Activated CD8-positive, alpha-beta memory T cell treated with anti-CD3 and anti-CD28 coated beads, Interleukin-2, amount 50 U/mL, for 48 hours (primary cell): ENCODE measurements at places on chromosomes 7 and 10.

GRCh38 chr10:89846281-89846630, 144.9 kb downstream of the KIF20B start:
- no peak for DNase-seq

DNA sequence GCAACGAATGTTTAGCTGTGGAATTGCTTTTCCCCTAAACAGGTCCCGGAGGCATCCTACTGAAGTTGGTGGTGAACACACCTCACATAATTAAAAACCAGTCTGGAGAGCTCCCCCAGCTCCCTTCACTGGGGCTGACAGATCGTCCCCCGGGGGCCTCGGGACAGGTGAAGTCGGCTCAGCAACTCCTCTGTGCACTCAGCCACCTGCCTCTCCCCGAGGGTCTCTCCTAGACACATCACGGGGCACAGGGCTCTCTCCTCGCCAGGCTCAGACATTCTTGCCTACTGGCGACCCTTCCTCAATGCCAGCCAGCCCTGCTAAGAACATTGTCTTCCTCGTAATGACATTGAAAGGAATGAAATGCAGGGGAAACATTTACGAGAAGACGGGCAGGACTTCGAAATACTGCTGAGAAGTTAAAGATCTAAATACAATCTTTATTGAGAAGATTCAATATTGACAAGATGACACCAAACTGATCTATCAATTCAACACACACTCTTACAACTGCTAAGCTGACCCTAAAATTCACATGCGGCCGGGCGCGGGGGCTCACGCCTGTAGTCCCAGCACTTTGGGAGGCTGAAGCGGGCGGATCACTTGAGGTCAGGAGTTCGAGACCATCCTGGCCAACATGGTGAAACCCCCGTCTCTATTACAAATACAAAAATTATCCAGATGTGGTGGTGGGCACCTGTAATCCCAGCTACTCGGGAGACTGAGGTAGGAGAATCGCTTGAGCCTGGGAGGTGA, 88.1 kb upstream of the DNAAF5 start:
- DNase-seq: no peak

GRCh38 chr10:112643600-112644264, 196.7 kb downstream of the VTI1A start:
- DNase-seq: no peak

DNA sequence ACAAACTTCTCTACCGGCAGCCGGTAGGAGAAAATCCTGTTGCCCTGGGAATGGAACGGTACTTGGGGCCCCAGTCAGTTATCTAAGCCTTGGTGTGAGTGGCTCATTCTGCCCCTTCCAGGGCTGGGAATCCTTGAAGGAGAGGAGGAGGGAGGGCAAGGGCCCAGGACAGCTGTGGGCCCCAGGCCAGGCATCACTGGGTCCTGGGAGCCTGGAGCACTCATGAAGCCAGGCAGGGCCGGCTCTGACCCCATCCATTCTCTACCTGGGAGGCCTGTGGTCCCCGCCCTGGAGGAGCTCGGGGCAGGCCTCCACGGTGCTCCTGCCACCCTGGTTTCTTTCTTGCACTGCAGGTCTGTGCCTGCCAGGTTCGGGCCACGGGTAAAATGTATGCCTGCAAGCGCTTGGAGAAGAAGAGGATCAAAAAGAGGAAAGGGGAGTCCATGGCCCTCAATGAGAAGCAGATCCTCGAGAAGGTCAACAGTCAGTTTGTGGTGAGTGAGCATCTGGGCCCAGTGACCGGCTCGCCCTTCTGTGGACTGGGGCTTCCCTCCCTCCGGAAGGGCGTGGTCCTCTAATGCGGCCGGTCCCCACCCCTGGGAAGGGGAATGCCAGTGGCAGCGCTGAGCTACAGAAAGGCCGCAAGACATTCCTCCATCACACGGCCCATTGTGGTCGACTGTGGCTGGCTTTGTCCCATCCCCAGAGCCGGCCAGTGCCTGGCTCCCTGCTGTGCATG, 111.3 kb downstream of the RGS10 start:
- DNase-seq: no peak

- peak; percentile 42 for DNase-seq
These were observed 31.1 kb downstream of the RAMP3 start for GRCh38 chr7:45188736-45189135.

DNA sequence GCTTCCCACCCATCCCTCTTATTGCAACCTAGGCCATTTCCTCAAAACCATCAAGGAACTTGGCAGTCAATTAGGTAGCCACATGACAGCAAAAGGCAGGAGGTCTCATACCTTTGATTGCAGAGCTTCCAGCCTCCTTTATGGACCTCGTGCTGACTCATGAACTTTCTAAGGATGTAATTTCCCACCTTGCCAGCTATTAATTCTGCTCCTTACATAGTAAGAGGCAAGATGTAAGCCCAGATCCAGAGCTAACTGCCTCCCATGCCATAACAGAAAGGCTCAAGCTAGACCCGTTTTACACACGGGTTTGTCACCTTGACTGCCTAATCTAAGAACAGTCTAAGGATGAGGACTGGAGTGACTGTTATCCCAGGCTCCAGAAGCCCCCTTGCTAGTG, 565.7 kb downstream of the KCNMA1 start:
- DNase-seq: no peak

DNA sequence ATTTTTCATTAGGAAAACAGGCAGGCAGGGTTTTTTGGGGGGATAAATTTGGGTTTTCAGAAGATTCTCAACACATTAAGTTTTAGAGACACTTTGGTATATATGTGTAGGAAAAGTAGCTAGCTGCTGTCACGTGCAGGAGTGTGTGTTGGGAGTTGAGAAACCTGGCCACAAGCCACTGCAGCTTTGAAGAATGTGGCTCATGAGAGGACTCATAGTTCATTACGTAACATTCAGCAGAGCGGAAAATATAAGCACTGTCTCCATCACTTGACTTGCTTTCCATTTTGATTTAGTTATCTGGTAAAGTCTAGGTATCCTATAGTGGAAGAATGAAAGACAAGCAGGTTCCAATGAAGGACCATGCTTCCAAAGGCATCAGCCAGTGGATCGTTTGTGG, 31.2 kb downstream of the SMNDC1 start:
- no peak for DNase-seq

DNA sequence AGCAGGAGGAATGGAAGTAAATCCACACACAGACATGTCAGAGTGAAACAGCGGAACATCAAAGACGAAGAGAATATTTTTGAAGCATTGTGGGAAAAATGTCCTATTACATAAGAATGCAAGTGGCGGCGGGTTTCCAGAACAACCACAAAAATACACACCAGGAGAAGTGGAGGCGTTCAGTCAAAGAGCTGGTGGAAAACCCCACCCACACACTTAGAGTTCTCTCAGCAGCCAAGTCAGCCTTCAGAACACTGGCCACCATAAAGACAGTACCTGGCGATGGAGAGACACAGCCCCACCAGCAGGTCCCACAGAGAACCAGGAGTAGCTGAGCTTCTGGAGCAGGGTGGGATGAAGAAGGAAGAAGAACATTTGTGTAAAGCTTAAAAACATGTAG, 23.7 kb downstream of the NKX6-2 start:
- DNase-seq: no peak
